ENCODE measurements at places on chromosomes 7 and 10.

GRCh38 chr10:5546891-5547680, 22.3 kb downstream of the CALML3 start:
- no peak for DNase-seq

- DNase-seq: no peak
Measured at GRCh38 chr10:32163762-32164148, 107.5 kb upstream of the KIF5B start.

DNA sequence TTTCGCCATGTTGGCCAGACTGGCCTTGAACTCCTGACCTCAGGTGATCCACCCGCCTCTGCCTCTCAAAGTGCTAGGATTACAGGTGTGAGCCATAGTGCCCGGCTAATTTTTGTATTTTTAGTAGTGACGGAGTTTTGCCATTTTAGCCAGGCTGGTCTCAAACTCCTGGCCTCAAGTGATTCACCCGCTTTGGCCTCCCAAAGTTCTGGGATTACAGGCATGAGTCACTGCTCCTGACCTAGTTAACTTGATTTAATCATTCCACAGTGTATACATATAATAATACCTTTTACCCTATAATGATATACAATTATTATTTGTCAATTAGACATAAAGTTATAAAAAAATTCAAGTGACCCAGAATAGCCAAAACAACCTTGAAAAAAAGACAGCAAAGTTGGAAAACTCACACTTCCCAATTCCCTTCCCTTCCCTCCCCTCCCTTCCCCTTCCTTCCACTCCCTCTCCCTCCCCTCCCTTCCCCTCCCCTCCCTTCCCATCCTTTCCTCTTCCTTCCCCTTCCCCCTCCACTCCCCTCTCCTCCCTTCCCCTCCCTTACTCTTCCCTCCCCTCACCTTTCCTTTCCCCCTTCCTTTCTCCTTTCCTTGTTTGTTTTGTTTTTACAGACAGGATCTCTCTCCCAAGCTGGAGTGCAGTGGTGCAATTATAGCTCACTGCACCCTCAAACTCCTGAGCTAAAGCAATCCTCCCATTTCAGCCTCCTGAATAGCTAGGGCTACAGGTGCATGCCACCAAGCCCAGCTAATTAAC, 14.8 kb upstream of the ZMIZ2 start:
- no peak for DNase-seq

DNA sequence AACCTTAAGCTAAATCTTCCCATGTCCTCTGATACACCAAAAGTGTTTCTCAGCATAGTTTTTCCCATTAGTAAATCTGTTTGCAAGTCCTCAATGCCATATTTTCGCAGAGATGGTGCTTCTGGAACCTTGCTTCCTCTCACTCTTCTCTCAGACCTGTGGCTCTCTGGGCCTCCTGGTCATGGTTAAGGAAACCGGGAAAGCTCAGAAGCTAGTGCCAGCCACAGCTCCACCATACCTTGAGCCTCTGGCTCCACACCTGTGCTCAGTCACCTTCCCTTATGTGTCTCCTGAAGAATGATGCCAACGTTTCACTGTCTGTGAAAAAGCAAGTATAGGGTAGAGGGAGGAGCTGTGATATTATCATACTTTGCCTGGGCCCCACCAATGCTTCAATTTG, 149.6 kb downstream of the CYP26A1 start:
- DNase-seq: no peak

DNA sequence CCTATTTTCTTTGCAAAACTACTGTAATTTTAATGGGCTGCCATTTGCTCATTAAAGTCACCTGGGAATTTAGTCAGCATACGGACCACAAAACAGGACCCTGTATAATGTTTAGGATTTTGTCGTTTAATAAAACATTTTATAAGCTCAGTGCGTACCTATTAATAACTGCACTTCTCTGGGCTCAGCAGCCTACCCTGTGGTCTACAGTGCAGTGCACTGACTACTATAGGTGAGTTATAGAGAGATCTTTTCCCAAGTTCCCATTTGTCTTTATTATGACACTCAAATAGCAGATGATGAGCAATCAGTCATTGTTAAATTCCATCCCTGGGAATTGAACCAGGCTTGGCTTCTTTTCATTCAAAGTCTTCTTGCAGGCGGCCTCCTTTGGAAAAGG, 433.4 kb upstream of the NFE2L3 start:
- DNase-seq: no peak

DNA sequence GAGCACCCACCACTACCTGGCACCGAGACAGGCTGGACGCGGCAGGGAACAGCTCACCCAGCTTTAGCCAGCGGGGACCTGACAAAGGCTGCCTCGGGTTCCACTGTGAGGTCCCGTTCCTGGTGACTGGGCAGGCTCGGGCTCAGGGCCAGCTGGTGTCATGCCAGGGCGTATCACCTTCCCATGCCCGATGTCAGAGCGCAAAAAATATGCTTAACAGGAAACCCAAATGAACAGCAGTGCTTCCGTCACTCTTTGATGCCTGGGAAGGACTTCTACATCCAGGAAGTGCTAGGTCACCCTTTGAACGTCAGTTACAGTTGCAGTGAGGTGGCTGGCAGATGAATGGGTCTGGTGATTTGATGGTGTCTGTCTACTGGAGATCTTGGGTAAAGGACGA, 106.0 kb downstream of the ADARB2 start:
- no peak for DNase-seq

DNA sequence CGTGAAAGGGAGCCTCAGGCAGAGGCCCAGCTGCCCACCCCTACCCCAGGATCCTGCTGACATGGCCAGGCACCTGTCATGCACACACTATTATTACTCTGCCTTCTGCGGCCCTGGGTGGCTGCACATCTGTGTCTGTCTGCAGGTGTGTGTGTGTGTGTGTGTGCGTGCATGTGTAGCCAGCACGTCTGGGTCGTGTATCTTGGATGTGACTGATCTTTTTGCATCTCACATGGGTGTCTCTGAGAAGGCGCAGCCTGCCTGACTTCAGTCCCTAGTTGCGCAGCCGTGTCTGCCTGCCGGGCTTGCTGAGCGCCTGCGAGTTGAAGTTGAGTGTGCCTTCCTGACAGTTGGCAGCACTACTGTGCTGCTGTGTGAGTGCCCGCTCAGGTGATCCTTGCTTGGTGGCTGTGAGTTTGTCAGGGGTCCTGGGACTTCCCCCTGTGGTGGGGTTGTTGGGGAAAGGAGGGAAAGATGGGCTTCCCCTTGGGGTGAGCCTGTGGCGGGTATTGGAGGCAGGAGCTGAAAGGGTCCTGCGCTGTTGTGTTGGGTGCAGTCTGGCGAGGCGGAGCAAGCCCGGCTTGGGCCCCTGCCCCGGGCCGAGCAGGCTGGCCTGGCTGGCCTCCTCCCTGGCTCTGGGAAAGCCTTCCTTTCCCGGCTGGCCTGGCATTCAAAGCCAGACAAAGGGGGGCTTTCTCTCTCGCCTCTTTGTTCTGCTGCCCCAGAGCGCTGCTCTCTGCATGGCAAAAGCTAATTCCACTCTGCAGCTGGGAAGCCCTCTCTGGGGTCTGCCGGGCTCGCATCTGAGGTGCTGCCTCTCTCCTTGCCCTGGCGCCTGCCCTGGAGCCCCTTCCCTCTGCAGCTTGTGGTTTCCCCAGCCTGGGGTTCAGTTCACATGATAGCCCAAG, 4.9 kb downstream of the TRIM8 start:
- DNase-seq: no peak

DNA sequence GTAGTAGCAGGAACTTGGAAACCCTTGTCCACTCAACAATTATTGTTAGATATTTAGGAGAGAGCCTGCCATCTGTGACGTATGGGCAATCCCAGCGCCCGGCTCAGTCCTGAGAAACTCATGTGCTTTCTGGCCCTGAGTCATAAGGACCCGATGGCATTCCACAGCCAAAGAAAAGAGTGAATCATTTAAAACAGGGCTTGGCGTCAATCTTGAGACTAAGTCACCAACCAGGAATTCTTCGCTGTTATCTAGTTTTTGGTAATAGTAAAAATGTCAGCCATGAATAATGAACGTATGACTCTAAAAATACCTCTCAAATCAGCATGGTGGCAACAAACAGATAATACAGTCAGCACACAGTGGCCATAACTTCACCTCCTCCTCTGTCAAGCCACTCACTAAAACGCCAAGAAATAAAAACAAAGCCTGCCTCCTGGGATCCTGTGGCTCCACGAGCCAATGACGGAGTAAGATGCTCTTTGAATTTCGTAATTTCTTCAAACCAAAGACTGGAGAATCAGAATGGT, 140.8 kb downstream of the ADAM12 start:
- DNase-seq: no peak

DNA sequence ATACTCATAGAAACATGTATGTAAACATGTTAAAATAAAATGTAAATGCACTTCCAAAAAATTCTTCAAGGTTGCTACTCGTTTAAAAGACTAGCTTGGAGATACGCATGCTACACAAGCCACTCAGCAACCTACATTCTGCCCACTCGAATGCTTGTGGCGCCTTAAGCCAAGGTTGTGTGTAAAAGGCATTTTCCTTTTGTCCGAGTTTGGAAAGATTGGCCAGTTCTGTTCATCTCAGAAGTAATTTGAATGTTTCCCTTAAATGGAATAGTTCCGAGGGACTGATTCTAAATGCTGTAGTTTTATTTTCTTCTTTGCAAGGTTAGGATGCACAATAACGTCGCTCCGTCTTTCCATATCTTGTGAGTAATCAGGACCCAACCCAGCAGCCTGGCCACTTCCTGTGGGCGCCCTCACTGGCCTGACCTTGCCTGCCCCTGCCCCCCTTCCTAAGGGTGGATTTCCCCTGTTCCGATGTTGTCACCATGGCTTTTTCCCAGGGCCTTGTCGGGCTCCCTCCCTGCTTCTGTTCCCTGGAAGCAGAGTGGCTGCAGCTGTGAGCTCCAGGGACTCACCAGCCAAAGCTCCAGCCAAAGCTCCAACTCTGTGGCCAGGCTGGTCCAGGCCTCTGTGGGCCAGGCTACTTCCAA, 70.6 kb downstream of the PTPRE start:
- DNase-seq: no peak

DNA sequence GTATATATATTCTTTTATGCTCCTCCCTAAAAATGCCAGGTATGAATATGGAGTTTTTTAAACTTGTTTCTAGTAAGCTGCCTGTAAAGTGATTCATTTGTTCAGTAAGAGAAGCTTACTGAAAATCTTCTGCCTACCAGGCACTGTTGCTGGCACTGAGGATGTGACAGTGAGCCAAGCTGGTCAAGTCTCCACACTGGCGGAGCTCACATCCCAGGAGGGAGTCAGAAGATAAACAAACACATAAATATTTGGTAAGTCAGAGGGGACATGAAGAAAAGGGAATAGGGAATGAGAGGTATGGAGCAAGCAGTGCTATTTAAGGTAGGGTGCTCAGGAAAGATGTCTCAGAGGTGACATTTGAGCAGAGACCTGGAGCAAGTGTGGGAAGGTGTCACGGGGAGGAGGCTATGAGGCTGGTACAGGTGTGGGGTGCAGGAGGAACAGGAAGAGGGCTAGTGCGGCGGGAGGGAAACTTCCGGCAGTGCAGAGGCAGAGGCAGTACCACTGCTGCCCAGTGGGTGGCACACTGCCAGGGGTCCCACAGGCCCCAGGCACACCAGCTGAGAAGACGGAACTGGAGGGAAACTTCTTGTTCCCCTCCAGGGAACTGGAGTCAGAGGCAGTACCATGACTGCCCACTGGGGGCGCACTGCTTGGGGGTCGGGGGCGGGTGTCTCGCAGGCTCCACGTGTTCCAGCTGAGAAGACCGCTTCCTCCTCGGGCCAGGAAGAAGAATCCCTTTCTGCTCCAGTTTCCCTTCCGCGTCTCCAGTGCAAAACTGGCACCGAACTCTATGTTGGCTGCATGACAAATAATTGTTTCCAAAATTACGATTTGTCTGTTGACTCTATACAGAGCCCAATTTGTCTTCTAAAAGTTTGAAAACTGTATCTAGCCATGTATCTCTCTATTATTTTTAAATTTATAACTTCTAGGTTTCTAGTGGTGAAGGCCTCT, 161.0 kb downstream of the TEX36 start:
- DNase-seq: no peak

GRCh38 chr7:19116121-19117090, 1.0 kb downstream of the TWIST1 start:
- DNase-seq: no peak

DNA sequence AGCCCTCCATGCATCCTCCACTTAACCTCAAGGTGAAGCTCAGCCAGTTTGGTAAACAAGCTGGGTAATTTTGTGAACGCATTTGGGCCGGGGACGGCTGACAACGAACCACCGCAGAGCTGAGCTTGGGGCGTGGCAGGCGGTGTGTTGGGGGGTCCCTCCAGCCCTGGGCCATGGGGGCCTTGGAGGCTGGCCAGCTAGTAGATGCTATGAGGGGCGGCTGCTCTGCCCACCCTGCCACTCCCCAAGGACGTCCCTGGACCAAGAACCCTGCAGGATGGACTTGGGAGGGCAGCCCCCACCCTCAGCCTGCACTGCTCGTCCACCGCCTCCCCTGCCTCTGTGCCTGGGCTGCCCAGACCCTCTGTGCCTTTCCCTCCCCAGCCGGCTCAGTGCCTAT, 12.0 kb upstream of the SCART1 start:
- no peak for DNase-seq

- no peak for DNase-seq
Measured at GRCh38 chr10:127918572-127918971, 11.7 kb downstream of the PTPRE start.

DNA sequence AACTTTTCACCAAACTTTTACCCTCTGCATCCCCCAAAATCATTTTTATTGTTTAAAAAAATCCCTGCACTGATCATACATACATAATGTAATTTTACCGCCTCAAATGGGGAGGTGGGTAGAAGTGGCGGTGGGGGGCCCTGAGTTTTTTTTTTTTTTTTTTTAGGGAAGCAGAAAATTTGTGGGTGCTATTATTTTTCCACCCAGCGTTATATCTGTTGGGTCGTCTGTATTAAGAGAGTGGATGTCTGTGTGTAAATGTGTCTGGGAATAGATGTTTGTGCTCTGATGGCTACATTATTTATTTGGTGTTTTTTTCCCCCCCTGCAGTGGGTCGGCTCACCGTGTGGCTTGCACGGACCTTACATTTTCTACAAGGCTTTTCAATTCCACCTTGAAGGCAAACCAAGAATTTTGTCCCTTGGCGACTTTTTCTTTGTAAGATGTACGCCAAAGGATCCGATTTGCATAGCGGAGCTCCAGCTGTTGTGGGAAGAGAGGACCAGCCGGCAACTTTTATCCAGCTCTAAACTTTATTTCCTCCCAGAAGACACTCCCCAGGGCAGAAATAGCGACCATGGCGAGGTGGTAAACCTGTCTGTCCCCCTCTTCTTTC, 438 bp downstream of the ARID5B start:
- DNase-seq: no peak

GRCh38 chr7:30209951-30210350, 74.4 kb upstream of the ZNRF2 start:
- no peak for DNase-seq

DNA sequence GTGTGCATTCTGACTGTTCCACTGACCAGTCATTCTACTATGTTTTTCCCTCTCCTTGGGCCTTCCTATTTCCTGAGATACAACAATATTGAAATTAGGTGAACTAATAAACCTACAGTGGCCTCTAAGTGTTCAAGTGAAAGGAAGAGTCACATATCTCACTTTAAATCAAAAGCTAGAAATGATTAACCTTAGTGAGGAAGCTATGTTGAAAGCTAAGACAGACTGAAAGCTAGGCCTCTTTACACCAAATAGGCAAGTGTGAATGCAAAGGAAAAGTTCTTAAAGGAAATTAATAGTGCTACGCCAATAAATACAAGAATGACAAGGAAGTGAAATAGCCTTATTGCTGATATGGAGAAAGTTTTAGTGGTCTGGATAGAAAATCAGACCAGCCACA, 5.7 kb upstream of the DYNC1I1 start:
- no peak for DNase-seq

GRCh38 chr7:40288827-40289226, 154.0 kb downstream of the SUGCT start:
- DNase-seq: no peak

GRCh38 chr10:8462565-8462964, 408.1 kb downstream of the GATA3 start:
- no peak for DNase-seq

- DNase-seq: no peak
Measured at GRCh38 chr10:24465891-24466818, 257.2 kb downstream of the KIAA1217 start.

All from esophagus squamous epithelium (tissue), 5 donors.